ENCODE measurements at places on chromosomes 6 and 20. TPM values are rescaled to one million over a fixed set of nuclear protein-coding genes. Genes with fewer than 3 reads are reported as not detected.

The FAXC gene
- total RNA-seq = 2.3 TPM

- no peaks in the 10 kb centered on the region for H3K27me3 ChIP-seq
- no peaks in the 10 kb centered on the region for H3K36me3 ChIP-seq
- DNase-seq = peak; percentile 46
- H3K4me3 ChIP-seq = no peak overlapping the region
- peak overlapping the region; percentile 49 for H3K27ac ChIP-seq
Observed at GRCh38 chr6:137853569-137854213, 13.4 kb upstream of the TNFAIP3 start.

The CCDC28A gene
- 15.8 TPM for total RNA-seq

DNA sequence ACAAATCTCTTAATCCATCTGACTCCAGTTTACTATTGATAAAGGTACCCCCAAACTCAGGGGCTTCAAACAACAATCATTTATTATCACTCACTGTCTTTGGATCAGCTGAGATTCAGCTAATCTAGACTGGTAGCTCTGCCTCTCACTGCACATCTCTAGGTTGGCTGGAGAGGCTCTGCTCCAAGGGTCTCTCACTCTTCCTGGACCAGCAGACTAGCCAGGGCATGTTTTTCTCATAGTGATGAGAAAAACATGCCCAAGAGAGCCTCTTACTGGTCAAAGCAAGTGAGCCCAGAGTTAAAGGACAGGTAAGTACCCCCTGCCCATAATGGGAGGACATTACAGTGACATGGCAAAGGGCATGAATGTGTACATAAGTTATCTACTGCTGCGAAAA is 115.1 kb upstream of the BEND3 start:
- peaks cover 8% of the 10 kb centered on the region for H3K36me3 ChIP-seq
- peaks cover 23% of the 10 kb centered on the region for H3K4me1 ChIP-seq
- H3K4me3 ChIP-seq = no peak overlapping the region
- no peak for DNase-seq

The RBM38 gene
- total RNA-seq = 5.8 TPM

The CLVS2 gene
- total RNA-seq = not detected

Measured in MCF 10A (cell line).